ENCODE measurements at places on chromosomes 6 and 20.

GRCh38 chr6:75481394-75481793 lies 12.2 kb downstream of the FILIP1 start:
- DNase-seq = no peak

DNA sequence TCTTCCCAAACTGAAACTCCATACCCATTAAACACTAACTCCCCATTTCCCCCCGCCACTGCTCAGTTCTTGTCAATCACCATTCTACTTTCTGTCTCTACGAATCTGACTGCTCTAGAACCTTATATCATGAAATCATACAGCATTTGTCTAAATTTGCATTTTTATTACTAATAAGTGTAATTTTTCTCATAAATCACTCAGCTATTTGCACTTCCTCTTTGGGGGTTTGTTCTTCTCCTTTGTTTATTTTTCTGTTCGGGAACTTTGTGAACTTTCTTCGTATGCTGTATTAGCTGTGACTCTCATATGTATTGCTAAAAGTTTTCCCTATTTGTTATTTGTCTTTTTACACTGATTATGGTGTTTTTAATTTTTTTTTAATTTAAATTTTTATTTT lies 152.2 kb downstream of the SLC16A10 start:
- DNase-seq = no peak

GRCh38 chr20:62208795-62209755 lies 11.0 kb downstream of the HRH3 start:
- no peak for DNase-seq

- no peak for DNase-seq
Measured at GRCh38 chr20:49133571-49133970, 54.6 kb downstream of the STAU1 start.

GRCh38 chr20:3045042-3045815 lies 623 bp upstream of the MRPS26 start:
- peak; percentile 40 for DNase-seq

DNA sequence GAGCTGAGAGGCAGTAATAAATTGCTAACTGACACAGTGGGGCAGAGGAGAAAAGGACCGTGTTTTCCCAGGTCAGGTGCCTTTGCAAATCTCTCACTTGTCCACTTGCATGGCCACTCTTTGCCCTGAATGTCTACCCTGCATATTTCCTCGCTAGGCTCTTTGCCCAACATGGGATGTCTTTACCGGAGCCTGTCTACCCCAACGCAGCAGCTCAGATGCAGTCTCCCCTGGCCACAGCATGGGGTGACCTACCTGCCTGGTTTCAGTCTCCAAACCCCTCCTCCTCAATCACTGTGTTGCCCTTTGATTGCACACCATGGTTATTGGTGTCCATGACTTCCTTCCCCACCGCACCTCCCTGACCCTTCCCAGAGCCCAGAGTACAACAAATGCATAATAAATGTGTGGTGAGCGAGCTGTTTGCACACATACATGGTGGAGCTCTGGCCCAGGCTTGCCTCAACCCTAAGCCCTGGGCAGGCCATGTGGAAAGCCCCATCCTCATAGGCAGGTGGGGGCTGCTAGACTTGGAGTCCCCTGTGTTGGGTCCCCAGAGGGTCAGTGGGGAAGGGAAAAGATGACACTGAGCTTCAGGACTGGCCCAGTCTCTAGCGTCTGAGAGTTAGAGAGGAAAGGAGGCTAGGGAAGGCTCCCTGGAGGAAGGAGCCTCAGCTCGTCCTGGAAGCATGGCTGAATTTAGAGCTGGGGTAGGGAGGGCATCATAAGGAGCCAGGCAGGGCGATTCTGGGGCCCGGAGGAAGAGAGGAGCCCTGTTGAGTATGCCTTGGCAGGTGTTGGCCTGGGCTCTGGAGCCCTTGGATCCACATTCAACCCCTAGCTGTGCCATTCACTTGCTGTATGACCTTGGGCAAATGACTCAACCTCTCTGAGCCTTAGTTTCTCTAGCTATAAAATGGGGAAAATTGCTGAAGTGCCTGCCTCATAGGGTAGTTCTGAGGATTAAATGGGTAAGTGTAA lies 4.4 kb upstream of the BPIFB6 start:
- DNase-seq = no peak

DNA sequence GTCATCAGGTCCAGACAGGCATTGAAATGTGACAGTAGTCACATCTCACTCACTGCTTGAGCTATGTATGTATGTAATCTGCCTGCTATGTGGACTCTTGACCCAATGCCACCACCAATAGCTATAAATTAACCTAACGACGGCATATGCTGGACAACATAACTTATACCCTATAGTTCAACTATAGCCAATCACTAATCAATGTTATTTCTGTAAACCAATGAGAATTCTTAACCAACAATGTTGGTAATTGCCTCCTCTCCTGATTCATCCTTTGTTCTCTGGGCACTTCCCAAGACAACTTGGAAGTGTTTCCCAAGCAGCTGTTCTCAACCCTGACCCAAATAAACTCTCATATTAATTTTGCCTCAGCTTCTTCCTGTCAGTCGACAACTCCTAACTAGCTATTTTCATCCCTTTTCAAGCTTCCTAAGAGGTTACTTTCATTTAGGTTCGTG lies 24.1 kb upstream of the SERPINB1 start:
- no peak for DNase-seq

- DNase-seq = no peak
Measured at GRCh38 chr20:58065508-58066361, 162.7 kb downstream of the ANKRD60 start.

All from stimulated activated CD4-positive, alpha-beta T cell treated with anti-CD3 and anti-CD28 coated beads, TNF-alpha, amount 100 ng/mL, for 48 hours (primary cell).